ENCODE measurements at places on chromosomes 5 and 9.

DNA sequence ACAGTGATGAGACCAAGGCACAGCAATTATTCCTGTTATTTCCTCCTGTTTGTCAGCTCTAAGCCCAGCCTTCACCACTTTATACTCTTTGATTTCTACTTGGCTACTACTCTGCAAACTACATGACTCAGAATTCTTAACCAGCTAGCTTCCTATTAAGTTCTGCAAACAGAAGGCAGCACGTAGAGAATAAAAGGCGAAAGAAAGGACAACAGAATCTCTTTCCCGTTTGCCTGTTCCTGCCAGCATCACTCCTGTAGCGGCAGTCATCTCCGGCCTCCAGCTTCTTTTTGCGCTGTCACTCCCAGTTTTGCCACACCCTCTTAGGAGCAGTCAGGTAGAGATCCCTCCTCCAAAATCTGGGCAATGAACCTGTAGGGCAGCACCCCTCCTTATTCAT, 29.9 kb downstream of the DPYSL3 start:
- no peak for DNase-seq

GRCh38 chr9:125391704-125392103, 130.1 kb downstream of the GAPVD1 start:
- DNase-seq, result no peak

DNA sequence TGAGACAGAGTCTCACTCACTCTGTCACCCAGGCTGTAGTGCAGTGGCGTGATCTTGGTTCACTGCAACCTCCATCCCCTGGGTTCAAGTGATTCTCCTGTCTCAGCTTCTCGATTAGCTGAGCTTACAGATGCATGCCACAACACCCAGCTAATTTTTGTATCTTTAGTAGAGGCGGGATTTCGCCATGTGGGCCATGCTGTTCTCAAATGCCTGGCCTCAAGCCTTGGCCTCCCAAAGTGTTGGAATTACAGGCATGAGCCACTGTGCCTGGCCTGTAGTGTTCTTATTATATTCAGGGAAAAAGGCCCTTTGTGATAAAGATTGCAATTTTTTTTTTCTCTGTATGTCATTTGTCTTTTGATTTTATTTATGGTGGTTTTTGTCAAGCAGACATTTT, 24.0 kb upstream of the MCCC2 start:
- DNase-seq, result no peak

GRCh38 chr5:33892620-33893137, 889 bp upstream of the ADAMTS12 start:
- no peak for DNase-seq

DNA sequence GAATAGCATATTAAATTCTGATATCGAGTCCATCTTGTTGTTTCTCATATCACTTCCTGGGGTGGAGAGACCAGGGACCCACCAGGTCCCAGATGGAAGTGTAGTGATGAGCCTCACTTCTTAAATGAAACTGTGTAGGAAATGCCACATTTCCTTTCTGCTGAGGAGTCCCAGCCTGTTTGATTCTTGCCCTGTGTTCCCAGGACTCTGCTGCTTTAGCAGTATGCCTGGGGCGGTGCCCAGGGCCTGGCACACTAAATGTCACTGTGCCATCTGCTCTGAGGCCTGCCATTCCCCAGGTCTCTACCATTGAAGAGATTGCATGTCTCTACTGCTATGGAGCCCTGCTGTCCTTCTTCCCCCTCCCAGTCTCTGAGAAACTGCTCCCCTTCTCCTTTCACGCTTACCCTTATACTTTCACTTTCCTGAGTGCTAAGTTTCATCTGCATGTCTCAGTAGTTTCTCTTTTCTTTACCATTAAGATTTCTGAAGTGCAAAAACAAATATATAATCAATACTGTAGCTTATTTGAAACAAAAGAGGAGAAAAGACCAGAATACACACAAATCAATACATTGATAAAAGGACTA, 260.4 kb downstream of the GABRB2 start:
- peak; percentile 44 for DNase-seq

DNA sequence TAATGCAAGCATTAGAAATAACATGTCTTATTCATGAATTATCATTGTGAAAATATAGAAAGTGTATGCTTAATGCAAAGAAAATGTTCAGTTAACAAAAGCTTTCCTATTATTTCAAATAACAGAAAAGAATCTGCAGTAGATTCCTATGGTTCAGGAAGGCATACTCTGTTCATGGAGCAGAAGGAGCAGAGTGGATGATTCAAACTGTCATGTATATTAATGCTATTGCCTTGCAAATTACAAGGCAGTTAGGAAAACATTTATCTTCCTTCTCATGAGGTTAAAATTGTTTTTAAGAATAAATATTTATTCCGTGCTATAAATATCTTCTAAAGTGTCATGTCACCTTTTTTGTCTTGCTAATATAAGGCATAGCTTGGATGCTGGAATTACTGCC, 47.5 kb downstream of the PCSK1 start:
- DNase-seq, result no peak

- DNase-seq, result peak; percentile 26
Observed at GRCh38 chr5:100479079-100479688, 56.0 kb upstream of the FAM174A start.

DNA sequence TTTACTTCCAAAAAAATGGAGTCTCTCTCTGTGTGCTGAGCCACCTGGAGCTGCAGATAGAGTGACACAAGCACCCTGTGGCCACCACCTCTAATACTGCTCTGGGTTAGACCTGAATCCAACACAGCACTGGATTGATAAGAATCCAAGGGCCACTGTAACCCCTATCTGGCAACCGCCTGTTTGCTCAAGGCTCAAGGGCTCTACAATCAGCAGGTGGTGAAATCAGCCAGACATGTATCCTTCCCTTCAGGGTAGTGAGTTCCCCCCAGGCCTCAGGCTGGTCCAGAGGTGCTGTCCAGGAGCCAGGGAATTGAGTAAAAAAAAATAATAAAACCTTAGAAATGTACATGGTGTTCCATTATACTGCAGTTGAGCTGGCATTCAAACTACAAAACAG, 509.0 kb downstream of the KIF4B start:
- DNase-seq, result no peak

DNA sequence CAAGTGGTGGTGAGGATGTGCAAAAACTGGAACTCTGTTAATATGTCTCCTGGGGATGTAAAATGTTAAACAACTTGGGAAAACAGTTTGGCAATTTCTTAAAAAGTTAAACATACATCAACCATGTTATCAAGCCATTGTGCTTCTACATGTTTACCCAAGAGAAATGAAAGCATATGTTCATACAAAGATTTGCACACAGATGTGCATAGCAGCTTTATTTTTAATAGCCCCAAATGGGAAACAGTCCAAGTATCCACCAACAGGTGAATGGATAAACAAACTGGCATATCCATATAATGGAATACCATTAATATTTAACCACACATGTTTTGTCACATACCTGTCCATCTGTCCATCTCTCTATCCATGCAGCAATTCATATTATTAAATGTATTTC, 6.2 kb downstream of the VPS13A start:
- no peak for DNase-seq

DNA sequence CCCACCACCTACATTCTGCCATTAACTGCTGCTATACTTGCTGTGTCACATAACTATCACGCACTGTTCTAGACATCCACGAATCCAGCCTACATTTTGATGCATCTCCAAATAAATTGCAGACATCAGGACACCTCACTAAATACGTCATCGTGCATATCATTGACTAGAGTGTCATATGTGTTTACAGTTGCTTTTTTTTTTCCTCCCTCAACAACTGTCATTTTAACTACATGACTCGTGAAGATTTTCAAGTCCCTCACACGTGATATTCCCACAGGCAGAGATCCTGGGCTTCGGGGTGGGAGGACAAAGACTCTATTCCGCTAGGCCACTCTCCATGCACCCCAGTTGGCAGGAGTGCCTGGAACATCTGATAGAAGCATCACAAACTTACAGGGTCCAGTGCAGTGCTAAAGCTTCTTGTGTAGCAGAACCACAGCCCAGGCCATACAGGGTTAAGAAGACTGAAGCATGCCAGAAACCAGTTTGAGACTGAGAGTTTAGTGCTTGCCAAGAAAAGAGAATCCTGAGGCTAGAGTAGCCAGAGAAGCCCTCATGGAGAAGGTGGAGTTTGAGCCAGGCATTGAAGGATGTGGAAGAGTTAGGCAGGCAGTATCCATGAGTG, 1.1 kb downstream of the PCYOX1L start:
- no peak for DNase-seq

GRCh38 chr5:7844901-7845300, 6.0 kb downstream of the CFAP90 start:
- no peak for DNase-seq

GRCh38 chr9:86909388-86909787, 37.9 kb downstream of the GAS1 start:
- DNase-seq, result no peak

- no peak for DNase-seq
Observed at GRCh38 chr5:167478188-167478587, 813.3 kb upstream of the WWC1 start.

- peak; percentile 23 for DNase-seq
Observed at GRCh38 chr5:37738057-37738691, 101.7 kb downstream of the GDNF start.

GRCh38 chr5:82655078-82655477, 376.9 kb upstream of the RPS23 start:
- DNase-seq, result no peak
